Left renal pelvis (tissue), 4 donors: ENCODE measurements at places on chromosomes 6 and 20. TPM values are rescaled to one million over a fixed set of nuclear protein-coding genes. Genes with fewer than 3 reads are reported as not detected.

DNA sequence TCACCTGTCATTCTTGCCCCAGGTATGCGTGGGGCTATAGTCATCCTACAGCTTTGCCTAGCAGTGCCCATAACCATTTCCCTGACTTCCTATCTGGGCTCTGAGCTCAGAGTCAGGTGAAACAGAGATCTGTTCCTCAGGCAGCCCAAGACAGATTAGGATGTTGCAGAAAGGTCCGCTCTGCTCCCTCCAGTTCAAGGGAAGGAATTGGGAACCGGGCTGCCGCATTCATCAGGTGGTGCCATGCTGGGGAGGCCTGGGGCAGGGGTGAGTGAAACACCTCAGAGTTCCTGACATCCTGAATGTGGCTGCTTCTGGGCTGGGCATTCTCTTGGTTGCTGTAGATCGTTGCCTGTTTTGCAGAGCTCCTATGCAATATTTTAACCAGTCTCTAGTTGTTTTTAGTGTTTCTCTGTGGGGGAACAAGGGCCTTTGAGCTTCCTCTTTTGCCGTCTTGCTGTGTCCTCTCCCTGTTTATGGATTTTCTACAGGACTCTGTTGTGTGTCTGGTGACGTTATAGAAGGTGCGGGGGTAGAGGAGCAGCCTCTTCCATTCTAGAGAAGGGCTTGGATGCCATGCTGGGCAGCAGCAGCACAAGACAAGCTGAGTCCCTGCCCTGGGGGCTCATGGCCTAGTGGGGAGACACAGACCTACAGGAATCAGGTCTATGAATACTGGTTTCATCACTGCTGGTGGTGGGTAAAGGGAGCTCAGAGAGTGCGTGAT lies 9.2 kb downstream of the ENTPD6 start:
- no peak for DNase-seq

DNA sequence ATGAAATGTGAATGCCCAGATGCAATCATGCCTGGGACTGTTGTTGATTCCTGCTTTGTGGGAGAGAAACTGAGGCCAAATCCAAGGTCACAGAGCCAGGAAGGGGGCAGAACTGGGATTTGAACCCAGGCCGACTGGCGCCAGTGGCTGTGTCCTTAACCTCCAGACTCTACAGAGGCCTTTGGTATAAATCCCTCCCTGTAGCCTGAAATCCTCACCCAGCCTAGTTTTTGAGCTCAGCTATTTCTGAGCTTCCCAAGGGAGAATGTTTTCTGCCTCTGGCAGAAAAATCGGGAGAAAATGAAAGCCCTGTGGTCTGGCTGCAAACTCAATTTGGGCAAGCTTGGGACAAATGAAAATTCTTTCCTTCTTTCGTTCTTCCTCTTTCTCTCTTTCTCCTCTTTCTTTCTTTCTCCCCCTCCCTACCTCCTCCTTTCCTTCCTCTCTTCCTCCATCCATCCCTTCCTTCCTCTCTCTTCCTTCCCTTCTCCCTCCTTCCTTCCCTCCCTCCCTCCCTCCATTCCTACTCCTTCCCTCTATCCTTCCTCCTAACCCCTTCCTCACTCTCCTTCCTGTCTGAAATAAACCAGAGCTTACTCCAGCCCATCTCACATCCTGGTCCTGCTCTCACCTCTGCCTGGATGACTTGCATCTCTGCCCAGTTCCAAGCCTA lies 34.9 kb downstream of the SNAI1 start:
- no peak for DNase-seq

GRCh38 chr20:19495905-19496703 lies 262.0 kb upstream of the RIN2 start:
- DNase-seq: no peak

DNA sequence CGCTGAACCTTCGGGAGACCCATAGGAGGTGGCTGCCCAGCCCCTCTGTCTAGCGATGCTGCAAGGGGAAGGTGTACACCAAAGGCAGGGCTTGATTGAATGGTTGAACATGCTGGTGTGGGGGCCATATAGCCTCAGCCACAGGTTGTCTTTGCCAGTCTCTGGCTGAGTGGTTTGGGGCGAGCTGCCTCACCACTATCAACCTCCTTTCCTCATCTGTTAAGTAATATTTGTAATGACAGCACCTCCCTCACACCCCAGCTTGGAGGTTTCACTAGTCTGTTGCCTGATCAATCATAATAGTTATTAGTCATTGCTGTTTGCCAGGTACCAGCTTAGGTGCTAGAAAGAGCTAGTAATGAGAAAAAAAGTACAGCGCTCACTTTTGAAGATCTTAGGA lies 11.8 kb upstream of the ZNF831 start:
- no peak for DNase-seq

- DNase-seq: no peak
These were observed 121.4 kb upstream of the MLN start for GRCh38 chr6:33925210-33925609.

FGD2 gene
- 3.9 TPM for polyA plus RNA-seq

DNA sequence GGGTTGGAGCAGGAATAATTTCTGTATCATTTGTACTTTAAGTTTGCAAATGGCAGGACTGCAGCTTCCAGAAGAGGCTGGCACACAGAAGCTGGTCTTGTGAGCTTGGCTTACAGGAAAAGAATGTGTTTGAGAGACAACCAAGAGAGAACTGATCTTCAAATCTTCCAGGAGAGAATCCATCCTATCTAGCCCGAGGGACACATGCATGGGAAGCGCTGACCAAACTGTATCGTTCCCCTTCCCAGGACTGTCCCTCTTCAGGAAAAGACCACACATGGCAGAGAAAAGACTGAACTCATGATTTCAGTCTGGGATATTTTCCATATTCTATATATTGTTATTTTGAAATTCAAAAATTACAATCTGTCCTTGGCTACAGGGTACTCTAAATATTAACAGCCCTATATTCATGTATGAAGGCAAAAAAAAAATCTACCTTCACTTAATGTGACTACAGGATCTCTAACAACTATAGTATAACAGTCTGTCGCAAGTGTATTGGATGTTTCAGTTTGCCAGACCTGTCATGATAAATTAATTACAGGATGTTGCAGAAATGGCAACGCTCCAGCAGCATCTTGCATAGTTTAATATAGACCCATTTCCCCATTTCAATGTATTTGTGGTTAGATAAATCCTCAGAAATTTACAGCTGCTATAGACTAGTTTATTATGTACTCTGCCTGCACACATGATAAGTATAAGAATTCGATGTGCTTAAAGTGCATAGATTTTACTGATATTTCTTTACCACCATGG lies 99.4 kb downstream of the MYB start:
- DNase-seq: no peak

GRCh38 chr20:48892891-48893290 lies 28.6 kb upstream of the ARFGEF2 start:
- DNase-seq: no peak

GPX5 gene
- not detected for polyA plus RNA-seq

DNA sequence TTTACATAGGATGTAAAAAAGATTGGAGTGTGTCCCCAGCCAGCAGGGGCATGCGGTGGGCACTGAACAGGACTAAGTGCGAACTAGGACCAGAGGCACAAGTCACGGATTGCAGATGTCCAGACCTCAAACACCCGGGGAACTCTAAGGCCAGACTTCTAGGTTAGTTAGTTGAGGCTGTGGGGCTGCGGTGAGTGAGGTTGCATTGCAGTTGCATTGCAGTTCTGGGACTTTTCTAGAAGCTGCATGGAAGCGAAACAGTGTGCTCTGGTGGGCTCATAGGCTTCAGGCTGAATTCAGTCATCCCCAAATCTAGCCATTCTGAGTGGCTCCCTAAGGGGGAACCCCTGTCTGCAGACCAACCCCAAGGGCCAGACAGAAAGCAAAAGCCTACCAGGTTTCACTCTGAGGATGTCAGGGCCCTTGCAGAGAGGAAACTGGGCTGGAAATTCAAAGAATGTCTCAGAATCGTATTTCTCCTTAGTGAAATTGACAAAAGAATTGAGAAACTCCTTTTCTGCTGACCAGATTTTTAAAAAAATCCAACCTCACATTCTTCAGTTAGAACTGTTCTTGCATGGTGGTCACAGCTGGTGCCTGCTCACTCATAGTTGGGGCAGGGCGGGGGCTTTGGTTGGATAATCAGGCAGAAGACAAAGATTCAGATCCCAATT lies 182.8 kb downstream of the ZDHHC14 start:
- DNase-seq: no peak

APOM gene
- 101 TPM for polyA plus RNA-seq

DNA sequence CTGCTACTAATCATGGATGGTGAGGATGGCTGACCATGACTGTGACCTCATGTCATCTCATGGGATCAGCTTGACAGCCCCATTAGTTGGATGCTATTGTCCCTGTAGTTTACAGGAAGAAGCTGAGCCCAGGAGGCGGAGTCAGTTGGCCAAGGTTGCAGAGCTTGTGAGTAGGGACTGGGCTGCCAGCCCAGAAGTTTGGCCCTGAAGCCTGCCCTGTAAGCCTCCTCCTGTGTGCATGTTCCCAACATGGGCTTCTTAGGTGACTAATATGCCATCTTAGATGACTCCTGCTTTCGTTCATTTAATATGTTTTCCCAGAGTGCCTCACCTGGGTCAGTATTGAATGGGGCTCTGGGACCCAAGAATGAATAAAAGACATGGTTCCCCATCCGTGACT lies 6.9 kb downstream of the EDN3 start:
- no peak for DNase-seq

GRCh38 chr6:106163966-106164877 lies 78.1 kb downstream of the PRDM1 start:
- no peak for DNase-seq

- DNase-seq: no peak
These were observed 82.2 kb upstream of the MAFB start for GRCh38 chr20:40771308-40771610.
